Activated CD4-positive, alpha-beta T cell treated with anti-CD3 and anti-CD28 coated beads for 48 hours (primary cell): ENCODE measurements at places on chromosomes 5 and 9.
A peak's percentile ranks its signal among the peaks of the same experiment; 100 is the strongest.

DNA sequence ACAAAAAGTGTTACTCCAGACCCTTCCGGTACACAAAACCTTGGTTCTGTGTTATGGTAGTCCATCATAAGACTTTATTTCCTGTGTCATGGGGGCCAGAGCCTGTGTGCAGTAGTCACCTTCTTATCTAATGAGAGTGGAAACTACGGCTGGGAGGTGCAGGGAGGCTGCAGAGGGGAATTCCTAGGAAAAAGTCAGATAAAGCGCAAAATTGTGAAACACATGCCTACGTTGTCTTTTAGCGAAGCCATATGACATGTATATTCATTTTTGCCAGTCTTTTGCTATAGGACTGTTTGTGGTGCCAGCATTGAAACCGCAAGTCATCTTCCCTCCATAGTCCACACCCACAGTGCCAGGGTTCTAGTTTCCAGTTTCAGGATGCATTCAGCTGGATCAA is 80.7 kb downstream of the PPARGC1B start:
- no peak for DNase-seq

GRCh38 chr5:37638897-37639296 is 200.9 kb downstream of the GDNF start:
- no peak for DNase-seq

DNA sequence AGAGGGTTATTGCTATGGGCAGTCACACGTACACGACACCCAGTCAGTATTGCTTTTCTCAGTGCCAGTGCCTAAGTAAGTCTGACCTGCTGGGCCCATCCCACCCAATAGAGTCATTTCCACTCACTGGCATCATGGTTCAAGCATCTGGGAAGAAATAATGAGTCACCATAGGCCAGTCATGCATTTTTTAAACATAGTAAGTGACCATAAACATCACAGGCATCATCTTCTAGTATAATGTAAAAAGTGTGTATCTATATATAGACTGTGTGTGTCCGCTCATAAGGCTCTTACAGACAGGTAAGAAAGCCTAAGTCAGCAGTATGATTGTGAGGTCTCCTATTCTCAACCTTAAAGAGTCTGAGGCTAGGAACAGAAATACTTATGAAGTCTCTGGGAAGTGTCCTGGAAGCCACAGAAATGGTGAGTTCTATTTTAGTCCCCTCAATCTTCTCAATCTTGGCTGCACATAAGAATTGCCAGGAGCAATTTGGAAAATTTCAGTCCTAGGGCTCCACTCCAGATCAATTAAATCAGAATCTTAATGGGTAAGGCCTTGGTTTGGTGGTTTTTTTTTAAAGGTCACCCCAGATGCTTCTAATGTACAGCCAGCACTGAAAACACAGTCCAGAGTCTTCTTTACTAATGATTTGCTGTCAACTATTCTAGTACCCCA is 65.2 kb downstream of the ZNF366 start:
- DNase-seq, result no peak

GRCh38 chr9:68678430-68678829 is 26.6 kb upstream of the PIP5K1B start:
- peak; percentile 7 for DNase-seq

- DNase-seq, result no peak
Observed at GRCh38 chr5:124436294-124436693, 310.1 kb downstream of the ZNF608 start.

DNA sequence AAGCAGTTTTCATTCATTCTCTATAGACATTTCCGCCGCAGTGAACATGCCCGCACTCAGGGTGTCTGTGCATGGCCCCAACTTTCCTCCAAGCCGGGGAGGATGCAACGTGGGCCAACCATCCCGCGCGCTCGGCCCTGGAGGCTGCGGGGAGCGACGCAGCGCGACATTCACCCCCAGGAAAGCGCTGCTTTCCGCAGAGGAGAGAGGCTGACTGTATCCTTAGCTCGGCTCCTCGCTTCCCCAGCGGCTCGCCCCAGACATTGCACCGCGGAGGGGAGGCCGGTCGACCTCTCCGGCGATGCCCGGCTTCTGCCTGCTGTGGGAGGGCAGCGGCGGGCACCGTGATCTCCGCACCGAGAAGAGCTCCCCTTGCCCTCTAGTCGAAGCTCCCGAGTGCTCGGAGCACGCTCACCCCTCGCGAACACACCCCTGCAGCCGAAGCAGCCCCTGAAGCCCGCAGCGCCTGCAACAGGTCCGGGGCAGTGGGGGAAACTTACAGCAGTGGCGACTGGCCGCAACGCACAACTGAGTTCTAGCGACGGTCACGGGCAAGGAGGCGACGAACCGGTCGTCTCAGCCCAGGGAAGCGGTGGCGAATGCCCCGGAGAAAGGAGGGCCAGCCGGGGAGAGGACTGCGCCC is 600 bp downstream of the ENC1 start:
- DNase-seq, result peak; percentile 62

DNA sequence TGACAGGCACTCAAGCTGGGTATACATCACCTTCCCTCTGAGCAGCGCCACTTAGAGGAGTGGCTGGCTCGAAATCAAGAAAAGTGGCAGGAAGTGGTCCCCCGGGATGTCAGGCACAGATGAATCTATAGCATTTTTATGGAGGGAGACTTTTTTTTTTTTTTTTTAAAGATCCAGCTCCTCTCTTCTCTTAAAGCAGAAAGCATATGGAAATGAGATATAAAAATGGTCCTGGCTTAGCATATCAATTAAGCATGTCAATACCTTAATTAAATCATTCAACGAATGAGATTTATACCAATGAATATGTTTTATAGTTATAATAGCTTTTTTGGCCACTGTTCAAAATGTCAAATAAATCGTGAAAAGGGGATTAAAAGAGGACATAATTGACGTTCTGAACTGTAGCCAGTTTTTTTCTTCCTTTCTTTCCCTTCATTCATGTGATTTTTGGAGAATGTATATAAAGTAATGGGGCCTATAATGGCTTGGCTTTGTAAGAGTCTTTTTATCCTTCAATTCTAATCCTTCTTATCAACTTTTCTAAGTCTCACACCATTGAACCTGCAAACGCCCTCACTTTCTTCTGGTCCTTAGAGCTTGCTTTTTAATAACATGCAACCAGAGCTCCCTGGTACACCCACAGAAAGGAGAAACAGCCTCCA is 319.2 kb upstream of the PANK3 start:
- DNase-seq, result no peak

GRCh38 chr9:120891884-120892747 is 15.1 kb upstream of the PHF19 start:
- DNase-seq, result no peak

DNA sequence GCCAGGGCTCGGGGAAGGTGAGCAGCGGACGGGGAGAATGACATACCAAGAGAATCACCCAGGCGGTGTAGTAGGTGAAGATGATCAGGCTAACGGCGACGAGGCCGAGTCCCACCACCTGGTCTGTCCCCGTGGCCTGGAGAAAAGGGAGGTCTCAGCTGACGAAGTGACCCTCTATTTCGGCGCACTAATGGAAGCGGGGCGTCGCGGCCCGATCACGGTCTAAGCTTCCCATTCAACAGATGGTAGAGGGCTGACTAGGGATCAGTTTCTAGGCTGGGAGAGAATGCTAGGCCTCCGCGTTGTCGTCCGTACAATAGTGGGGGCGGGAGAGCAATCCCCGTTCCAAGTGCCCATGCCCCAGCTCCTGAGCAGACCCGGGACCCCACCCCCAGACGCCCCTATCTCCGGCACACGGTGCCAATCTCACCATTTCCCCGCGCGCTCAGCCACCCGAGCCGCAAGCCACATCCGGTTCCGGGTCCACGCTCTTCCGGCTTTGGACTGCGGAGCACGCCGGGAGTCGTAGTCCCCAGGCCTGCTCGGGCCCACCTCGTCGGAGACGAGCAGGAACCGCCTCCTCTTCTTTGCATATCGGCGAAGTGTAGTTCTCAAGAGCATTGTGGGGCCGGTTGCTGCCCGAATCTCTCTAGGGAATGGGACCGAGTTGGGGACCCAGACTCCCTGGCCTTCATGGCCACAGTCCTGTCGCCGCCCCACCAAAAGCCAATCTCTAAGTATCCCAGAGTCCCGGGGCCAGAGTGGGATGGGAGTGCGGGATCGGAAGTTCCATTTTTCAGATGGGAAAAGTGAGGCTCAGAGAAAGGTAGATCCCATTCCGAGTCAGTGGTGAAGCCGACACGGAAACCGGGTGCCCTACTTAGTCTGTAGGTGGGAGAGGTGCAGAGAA is at the start of gene DPM2:
Gene DPM2 (minus strand): TSS at position 467 of the 910 bp plus-strand sequence. CDS start 34 bp downstream, at position 433.
- DNase-seq, result peak; percentile 91

DNA sequence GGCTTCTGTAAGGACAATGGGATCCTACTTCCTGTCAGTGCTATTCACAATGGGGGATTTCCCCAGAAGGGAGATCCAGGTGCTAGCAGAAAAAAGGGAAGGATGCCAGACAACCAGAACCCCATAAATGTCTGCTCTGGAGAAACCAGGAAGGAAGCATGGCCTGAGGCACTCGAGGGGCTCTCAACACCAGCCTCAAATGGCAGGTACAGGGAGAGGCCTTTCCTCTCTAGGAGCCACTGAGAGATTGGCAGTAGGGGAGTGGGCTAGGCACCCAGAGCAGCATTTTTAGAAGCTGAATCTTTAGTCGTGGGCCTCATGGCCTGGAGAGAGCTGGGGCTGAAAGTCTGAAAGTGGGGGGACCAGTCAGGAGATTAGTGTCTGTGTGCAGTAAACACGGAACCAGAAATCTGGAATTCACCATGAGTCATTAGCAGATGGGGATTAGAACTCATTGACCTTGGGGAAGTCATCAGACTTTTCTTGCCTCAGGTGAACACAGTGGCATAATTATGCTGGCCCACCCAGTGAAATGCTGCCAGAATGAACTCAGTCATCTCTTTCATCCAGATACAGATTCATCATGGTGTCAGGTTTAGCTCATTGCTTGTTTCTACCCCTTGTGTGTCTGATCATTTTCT is 28.3 kb downstream of the ARHGEF28 start:
- DNase-seq, result no peak

DNA sequence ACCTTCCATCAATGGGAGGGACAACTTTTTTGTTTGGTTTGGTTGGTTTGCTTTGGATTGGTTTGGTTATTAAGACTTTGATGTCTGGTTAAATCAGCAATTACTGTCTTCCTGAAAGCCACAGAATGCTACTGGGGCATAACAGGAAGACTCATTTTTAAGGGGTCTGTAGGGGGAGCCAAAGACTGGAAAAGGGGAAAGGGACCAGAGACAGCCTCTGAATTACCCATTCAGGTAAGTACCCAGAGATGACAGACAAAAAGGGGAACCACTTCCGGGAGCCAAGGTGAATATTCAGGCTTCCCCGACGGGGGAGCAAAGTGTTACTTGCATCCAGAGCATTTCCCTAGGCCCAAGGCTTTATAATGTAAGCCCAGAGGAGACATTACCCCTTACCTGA is 4.6 kb upstream of the FEM1C start:
- no peak for DNase-seq

- DNase-seq, result no peak
Observed at GRCh38 chr5:158716668-158717067, 383.0 kb downstream of the EBF1 start.

DNA sequence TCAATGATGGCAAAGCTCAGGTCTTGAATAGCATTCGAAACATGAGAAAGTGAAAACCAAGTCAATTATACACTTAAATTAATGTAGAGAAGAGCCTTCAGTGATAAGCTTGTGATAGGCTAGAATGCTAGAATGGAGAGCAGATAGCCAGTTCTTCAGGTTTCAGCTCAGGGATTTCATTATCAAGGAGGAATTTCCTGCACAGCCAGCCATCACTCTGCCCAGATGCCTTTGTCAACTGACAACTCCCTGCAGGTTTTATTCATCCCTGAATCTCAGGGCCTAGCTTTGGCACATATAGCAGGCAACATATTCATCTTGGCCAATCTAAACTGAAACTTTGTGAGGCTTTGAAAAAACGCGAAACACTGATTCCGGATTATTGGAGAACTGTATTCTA is 199.3 kb upstream of the CDH6 start:
- no peak for DNase-seq

- no peak for DNase-seq
Observed at GRCh38 chr9:70101265-70101664, 57.6 kb downstream of the MAMDC2 start.
